ENCODE measurements at places on chromosomes 6 and 20. TPM values are rescaled to one million over a fixed set of nuclear protein-coding genes. Genes with fewer than 3 reads are reported as not detected.

OR12D3 gene
- total RNA-seq: not detected

- no peak for DNase-seq
These were observed 15.5 kb downstream of the MRPL14 start for GRCh38 chr6:44111434-44112417.

GRCh38 chr6:152669895-152670294 is 27.8 kb upstream of the MYCT1 start:
- DNase-seq: no peak

CCR6 gene
- not detected for total RNA-seq

SLC44A4 gene
- total RNA-seq: not detected

SLC17A4 gene
- total RNA-seq: not detected

NKAIN2 gene
- not detected for total RNA-seq

DNA sequence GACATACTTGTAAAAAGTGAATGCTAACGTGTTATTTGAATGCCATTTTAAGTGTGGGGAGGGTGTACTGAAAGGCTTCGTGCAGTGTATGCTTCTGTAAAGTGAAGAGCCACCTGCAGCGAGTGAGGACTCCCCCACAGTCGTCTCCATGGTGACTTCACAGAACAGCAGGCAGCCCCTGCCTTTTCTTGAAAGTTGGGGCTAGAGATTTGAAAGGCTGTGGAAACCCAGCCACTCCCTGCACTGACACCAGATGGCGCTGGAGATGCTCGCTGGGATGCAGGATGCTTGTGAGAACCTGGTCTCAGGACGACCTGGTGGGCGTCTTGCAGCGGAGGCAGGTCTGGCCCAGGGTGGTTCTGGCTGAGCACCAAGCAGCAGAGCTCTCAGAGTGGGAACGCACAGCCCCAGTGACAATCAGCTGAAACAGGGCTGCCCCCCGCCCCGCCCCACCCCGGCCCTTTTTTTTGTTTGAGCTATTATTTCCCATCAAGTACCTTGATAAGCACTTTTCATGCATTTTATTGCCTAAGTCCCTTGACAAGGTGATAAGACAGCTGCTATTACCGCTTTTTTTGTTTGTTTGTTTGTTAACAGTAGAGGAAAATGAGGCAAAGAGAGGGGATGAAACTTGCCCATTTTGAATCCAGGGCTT is 150.3 kb downstream of the SYCP2 start:
- DNase-seq: peak; percentile 46

BPIFA1 gene
- not detected for total RNA-seq

- no peak for DNase-seq
These were observed 15.9 kb upstream of the SNAI1 start for GRCh38 chr20:49966861-49967260.

TMEM170B gene
- total RNA-seq: under 0.01 TPM

CST3 gene
- total RNA-seq: 196 TPM

- no peak for DNase-seq
These were observed 44.6 kb downstream of the TAF4 start for GRCh38 chr20:62020935-62021701.

DNA sequence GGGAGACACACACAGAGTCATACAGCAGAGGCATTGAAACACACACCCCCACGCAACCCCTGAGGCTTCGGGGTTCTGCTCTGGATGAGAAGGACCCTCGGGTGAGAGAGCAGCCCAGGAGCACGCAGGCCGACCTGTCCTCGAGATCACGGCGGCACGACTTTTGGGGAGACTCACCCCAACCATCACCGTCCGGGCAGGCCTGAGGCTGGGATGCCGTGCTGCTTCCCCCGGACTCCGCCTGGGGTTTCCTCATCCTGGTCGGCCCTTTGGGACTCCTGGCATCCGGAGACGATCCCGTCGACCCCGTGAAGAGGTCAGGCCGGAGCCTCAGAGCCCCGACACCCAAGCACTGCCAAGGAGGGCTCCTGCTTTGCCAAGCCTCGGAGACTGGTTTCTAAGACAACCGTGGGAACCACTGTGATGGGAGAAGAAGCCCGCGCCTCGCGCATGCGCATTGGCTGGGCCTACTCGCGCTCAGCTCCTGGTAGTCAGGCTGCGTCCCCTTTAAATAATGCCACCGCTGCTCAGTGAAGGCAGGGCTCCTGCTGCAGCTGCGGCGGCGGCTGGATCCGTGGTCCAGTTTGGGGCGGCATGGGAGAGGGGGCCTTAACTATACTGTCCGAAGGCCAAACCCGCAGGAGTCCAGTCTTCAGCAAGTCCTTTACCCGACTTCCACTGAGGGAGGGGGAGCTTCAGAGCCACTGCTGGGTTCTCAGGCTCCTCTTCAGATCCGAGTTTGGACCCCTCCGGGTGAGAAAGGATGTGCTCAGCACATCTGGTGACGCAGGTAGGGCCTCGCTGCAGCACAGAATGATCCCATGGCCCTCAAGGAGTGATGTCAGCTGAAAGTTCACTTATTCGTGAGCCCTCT is 171.4 kb upstream of the ZNF337 start:
- peak; percentile 49 for DNase-seq

CLPSL2 gene
- not detected for total RNA-seq

PRDM13 gene
- total RNA-seq: not detected

GRCh38 chr20:17822540-17823408 is 123.0 kb downstream of the BANF2 start:
- no peak for DNase-seq

DNA sequence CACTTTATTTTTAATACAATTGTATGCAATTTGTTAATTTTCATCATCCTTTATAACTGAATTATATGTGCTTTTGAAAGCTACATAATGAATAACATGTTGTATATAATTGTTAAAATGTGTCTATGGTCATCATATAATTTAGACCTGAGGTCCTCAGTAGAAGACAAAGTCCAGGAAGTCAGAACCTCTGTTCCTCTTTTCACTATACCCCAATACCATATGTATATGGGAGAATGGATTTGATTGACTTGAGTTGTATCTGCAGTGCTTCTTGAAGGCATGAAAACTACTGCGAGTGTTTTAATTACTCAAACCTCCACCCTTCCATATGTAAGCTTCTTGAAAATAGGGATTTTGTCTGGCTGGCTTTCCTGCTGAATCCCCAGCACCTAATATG is 140.7 kb upstream of the NEDD9 start:
- DNase-seq: no peak

RFX6 gene
- not detected for total RNA-seq

GRCh38 chr6:140499607-140500006 is 1125.2 kb upstream of the CITED2 start:
- DNase-seq: no peak

DNA sequence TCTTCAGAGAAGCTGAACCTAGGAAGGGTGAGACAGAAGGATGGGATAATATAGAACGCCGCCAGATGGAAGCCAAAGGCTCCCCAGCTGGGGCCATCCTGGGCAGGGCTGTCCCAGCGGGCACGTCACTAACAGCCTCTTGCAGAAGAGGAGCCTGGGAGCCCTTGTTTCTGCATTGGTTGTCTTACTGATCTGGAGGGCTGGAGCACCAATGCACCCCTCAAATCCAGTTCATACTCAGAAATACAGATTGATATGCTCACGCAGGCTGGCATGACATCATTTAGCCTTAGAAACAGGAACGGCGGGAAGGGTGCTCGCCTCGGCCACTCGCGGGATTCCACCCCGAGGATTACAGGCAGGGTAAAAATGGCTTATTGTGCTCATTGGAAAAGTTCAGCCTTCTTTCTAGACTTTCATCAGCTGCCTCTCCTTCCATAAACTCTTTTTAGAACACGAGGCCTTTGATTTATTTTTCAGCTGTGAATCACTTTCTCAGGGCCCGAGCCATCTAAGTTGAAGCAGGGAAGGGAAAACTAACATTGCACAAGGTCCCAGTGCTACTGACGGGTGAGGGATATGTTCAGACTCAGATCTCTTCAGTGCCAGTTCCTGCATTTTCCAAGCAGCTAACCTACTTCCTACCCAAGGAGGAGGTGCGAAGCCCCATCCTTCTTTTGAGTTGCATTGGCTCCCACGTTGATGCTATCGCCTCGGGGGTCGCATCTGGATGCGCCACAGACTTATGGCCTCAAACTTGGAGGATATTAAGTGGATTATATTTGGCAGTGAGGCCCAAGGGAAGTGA is 82.3 kb downstream of the GMPR start:
- no peak for DNase-seq

- DNase-seq: no peak
These were observed 34.5 kb downstream of the TPD52L1 start for GRCh38 chr6:125188037-125188436.

- DNase-seq: no peak
These were observed 2.4 kb upstream of the DEFB114 start for GRCh38 chr6:49966334-49966733.

- no peak for DNase-seq
These were observed 45.3 kb downstream of the CD83 start for GRCh38 chr6:14162826-14163225.

PRKN gene
- not detected for total RNA-seq

DNA sequence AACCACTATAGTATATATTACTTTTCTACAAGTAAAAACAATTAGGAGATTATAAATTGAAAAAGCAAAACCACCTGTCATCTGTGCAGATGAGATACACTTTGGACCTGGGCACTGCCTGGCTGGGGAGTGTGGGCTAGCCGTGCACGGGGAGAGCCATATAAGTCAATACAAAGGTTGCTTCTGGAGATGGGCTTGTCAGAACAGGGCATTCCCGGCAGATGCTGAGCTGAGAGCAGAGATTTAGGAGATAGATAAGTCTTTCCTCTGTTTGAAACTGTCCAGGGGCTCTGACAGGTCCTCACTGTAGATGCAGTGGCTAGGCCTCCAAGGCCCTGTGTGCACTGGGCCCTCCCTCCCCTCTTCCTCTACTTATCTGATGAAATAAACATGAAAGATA is 34.5 kb downstream of the CD164 start:
- no peak for DNase-seq

ARMH2 gene
- not detected for total RNA-seq

- no peak for DNase-seq
These were observed 37.8 kb downstream of the ZC2HC1B start for GRCh38 chr6:143901885-143902750.

DNA sequence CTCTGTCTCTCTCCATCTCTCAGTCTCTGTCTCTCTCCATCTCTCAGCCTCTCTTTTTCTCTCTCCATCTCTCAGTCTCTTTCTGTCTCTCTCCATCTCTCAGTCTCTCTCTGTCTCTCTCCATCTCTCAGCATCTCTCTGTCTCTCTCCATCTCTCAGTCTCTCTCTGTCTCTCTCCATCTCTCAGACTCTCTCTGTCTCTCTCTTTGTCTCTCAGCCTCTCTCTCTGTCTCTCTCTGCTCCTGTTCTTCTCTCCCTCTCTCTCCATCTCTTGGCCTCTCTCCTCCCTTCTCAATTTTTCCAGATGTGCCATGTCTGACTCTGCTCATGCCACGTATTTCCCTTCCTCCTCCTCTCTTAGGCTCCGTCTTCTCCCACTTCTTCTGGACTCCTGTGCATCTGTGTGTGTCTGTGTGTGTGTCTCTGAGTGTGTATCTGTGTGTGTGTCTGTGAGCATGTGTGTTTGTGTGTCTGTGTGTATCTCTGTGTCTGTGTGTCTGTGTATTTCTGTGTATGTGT is 72.7 kb downstream of the SRC start:
- no peak for DNase-seq

DNA sequence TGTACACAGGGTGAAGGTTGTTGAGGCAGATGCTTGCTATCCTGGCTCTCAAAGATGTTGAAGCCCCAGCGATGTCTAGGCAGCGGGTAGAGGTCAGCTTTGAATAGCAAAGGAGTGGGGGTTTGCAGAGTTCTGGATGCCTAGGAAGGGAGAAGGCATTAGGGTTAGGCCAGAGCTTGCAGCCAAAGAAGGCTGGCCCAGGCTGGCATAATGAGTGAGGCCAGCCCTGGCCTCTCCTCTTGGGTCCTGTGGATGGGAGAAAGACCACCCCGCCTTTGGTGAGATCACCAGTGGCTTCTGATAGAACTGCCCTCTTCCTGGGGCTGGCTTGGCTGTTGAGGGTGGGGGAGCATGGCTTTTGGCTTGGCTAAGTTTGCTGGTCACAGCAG is 406 bp upstream of the WFDC5 start:
- DNase-seq: no peak

CRYBG1 gene
- total RNA-seq: 10.1 TPM

DNA sequence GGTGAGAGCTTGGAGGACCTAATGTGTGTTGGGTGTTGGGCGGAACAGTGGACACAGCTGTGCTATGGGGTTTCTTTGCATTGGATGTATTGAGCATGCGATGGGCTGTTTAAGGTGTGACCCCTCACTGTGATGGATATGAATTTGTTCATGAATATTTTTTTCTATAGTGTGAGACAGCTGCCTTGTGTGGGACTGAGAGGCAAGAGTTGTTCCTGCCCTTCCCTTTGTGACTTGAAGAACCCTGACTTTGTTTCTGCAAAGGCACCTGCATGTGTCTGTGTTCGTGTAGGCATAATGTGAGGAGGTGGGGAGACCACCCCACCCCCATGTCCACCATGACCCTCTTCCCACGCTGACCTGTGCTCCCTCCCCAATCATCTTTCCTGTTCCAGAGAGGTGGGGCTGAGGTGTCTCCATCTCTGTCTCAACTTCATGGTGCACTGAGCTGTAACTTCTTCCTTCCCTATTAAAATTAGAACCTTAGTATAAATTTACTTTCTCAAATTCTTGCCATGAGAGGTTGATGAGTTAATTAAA is 3.0 kb downstream of the HLA-A start:
- no peak for DNase-seq

WFDC5 gene
- total RNA-seq: not detected

C6orf58 gene
- not detected for total RNA-seq

DNA sequence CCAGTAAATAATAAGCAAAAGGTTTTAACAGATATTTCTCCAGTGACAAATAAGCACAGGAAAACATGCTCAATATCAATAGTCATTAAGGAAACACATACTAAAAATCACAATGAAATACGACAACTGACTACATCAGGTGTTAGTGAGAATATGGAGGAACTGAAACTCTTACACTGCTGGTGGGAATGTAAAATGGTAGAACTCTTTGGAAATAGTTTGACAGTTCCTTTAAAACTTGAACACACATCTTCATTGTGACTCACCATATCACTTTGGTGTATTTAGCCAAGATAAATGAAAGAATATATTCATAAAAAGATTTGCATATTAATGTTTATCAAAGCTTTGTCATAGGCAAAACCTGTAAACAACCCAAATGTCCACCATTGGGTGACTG is 11.3 kb upstream of the MAP3K5 start:
- no peak for DNase-seq

NKAPL gene
- total RNA-seq: not detected

ADGRF1 gene
- not detected for total RNA-seq

GRCh38 chr6:168384045-168385036 is 56.6 kb upstream of the SMOC2 start:
- DNase-seq: no peak

DZANK1 gene
- 0.97 TPM for total RNA-seq

DNA sequence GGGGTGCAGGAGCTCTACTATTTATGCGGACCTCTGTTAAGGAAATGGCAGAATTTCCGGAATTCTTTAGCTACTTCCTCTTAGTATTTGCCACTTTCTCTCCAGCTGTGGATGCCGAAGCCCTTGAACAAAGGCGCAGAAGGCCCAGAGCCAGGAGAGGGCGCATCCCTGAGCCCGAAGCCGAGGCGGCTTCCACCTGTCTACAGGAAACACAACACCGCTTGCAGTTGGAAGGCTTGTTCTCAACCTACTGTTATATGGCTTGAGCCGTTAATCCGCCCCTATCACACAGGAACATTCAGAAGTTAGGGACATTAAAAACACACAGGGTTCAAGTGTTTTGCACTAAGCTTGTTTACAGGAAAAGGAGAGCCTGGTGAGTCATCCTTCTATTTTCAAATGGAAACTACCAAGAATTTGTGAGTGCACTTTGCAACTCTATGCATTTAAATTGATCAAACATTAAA is 417.1 kb downstream of the BCKDHB start:
- DNase-seq: peak; percentile 42

GRCh38 chr6:167100241-167100674 is 22.6 kb upstream of the CCR6 start:
- no peak for DNase-seq

All from SJSA1 (cell line).